ENCODE measurements at places on chromosomes 1 and 21.

- peaks cover 11% of the 10 kb centered on the region for H3K36me3 ChIP-seq
- peaks cover 8% of the 10 kb centered on the region for H3K27me3 ChIP-seq
- H3K4me1 ChIP-seq: peaks cover 30% of the 10 kb centered on the region
- no peak for DNase-seq
These were observed 20.2 kb downstream of the DHRS3 start for GRCh38 chr1:12597792-12598191.

- peak overlapping the region; percentile 93 for H3K27ac ChIP-seq
- no peak for DNase-seq
- H3K4me3 ChIP-seq: peak overlapping the region; percentile 95
These were observed 750 bp downstream of the NECAP2 start for GRCh38 chr1:16441282-16441665.

DNA sequence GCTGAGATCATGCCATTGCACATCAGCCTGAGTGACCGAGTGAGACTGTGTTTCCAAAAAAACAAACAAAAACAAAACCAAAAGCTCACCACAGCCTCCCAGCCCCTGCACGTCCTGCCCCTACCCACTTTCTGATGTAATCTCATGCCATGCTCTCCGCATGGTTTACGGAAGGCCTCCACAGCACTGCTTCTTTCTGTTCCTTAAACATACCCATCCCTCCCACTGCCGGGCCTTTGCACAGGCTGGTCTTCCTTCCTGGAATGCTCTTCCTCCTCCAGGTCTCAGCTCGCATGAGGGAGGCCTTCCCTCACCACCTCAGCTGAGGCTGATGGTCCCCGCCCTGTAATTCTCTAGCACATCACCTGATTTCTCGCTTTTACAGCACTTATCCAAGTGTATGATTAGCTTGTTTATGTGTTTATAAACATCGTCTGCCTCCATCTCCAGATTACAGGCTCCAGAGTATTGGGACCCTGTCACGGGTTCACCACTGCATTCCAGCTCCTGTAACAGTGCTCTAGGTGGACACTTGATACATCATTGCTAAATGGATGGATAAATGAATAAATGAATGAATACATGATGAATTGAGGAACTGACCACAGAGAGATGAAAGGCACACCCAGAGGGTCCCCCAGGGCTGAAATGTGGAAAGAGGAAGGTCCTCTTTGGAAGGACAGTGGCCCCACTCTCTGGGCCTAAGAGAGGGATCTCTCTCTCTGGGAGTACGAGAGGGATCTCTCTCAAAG is 22.1 kb downstream of the TCEA3 start:
- no peaks in the 10 kb centered on the region for H3K36me3 ChIP-seq
- H3K4me3 ChIP-seq: no peak overlapping the region
- H3K4me1 ChIP-seq: peaks cover 12% of the 10 kb centered on the region
- H3K27ac ChIP-seq: no peak overlapping the region
- no peak for DNase-seq

DNA sequence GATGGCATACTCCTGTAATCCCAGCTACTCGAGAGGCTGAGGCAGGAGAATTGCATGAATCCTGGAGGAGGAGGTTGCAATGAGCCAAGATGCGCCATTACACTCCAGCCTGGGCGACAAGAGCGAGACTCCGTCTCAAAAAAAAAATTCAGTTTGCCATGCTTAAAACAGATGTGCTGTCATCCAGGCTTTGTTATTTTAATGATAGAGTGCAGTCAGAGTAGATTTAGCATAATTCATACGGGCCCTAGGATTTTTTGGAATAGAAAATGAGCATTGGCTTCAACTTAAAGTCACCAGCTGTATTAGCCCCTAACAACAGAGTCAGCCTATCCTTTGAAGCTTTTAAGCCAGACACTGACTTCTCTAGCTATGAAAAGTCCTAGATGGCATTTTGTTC is 124.6 kb downstream of the RASAL2 start:
- no peaks in the 10 kb centered on the region for H3K4me1 ChIP-seq
- H3K27me3 ChIP-seq: no peaks in the 10 kb centered on the region
- no peak overlapping the region for H3K27ac ChIP-seq

GRCh38 chr1:29856340-29857114 is 620.2 kb downstream of the PTPRU start:
- DNase-seq: no peak
- no peaks in the 10 kb centered on the region for H3K36me3 ChIP-seq
- H3K4me3 ChIP-seq: no peak overlapping the region

DNA sequence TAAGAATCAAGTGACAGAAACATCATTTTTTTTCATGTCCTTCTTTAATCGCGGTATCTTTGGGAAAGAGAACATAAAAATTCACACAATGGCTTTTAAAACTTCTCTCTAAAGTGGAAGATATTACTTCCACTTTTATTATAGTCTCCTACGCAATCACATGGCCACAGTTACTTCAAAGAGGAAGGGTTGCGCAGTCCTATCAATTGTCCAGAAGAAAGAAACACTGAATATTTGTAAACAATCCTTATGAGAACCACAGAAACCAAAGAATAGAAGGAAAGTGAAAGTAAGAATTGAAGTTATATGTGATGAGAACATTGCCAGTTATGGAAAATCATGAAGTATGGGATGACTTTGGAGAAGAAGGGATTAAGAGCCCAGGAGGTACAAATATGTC is 32.6 kb downstream of the CFH start:
- H3K27ac ChIP-seq: no peak overlapping the region
- no peak for DNase-seq
- H3K36me3 ChIP-seq: no peaks in the 10 kb centered on the region
- H3K4me3 ChIP-seq: no peak overlapping the region
- no peaks in the 10 kb centered on the region for H3K27me3 ChIP-seq

GRCh38 chr1:57908147-57908890 is 484.5 kb upstream of the DAB1 start:
- DNase-seq: no peak
- no peak overlapping the region for H3K27ac ChIP-seq
- no peaks in the 10 kb centered on the region for H3K27me3 ChIP-seq
- no peaks in the 10 kb centered on the region for H3K36me3 ChIP-seq
- H3K4me3 ChIP-seq: no peak overlapping the region

GRCh38 chr1:70896224-70896623 is 151.4 kb downstream of the PTGER3 start:
- no peak overlapping the region for H3K4me3 ChIP-seq
- H3K27ac ChIP-seq: no peak overlapping the region
- H3K36me3 ChIP-seq: no peaks in the 10 kb centered on the region
- H3K27me3 ChIP-seq: no peaks in the 10 kb centered on the region

GRCh38 chr1:68812333-68812732 is 315.5 kb upstream of the DEPDC1 start:
- H3K4me3 ChIP-seq: no peak overlapping the region
- no peaks in the 10 kb centered on the region for H3K27me3 ChIP-seq

GRCh38 chr1:243420946-243421685 is 165.3 kb downstream of the SDCCAG8 start:
- H3K27ac ChIP-seq: peak overlapping the region; percentile 57
- H3K4me3 ChIP-seq: peak overlapping the region; percentile 61
- no peak for DNase-seq
- peaks cover 50% of the 10 kb centered on the region for H3K4me1 ChIP-seq

GRCh38 chr1:42176902-42177519 is 12.5 kb upstream of the GUCA2A start:
- DNase-seq: no peak
- H3K27me3 ChIP-seq: no peaks in the 10 kb centered on the region
- no peak overlapping the region for H3K27ac ChIP-seq
- H3K4me1 ChIP-seq: no peaks in the 10 kb centered on the region
- H3K4me3 ChIP-seq: no peak overlapping the region
- peaks cover 8% of the 10 kb centered on the region for H3K36me3 ChIP-seq

GRCh38 chr1:88052167-88052566 is 631.9 kb upstream of the PKN2 start:
- no peak overlapping the region for H3K27ac ChIP-seq
- no peaks in the 10 kb centered on the region for H3K36me3 ChIP-seq
- no peaks in the 10 kb centered on the region for H3K27me3 ChIP-seq
- H3K4me3 ChIP-seq: no peak overlapping the region
- no peaks in the 10 kb centered on the region for H3K4me1 ChIP-seq
- no peak for DNase-seq

DNA sequence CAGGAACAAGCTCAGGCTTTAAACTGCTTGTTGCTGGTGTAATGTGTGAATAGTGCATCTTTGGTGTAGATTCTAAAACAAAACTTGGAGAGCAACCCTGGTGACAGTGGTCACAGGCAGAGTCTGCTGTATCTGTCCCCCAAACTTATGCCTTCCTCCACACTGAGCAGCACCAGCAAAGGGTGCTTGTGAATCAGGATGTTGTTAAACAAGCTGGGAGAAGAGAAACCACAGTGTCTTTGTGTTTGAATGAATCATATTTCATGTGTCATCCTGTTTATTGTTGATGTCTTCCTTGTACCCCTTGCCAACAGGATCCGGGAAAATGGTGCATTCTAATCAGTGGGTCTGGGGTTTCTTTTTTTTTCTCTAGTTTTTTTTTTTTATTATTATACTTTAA is 91.9 kb upstream of the COG2 start:
- H3K4me1 ChIP-seq: peaks cover 5% of the 10 kb centered on the region
- no peak overlapping the region for H3K4me3 ChIP-seq
- peaks cover 4% of the 10 kb centered on the region for H3K27me3 ChIP-seq
- no peaks in the 10 kb centered on the region for H3K36me3 ChIP-seq
- DNase-seq: no peak

- H3K36me3 ChIP-seq: no peaks in the 10 kb centered on the region
- no peaks in the 10 kb centered on the region for H3K4me1 ChIP-seq
- no peak overlapping the region for H3K4me3 ChIP-seq
These were observed 7.0 kb upstream of the TRIM45 start for GRCh38 chr1:117128323-117129079.

- no peak overlapping the region for H3K27ac ChIP-seq
- H3K4me3 ChIP-seq: no peak overlapping the region
- no peak for DNase-seq
- H3K27me3 ChIP-seq: no peaks in the 10 kb centered on the region
These were observed 98.1 kb upstream of the GJB5 start for GRCh38 chr1:34656731-34657130.

DNA sequence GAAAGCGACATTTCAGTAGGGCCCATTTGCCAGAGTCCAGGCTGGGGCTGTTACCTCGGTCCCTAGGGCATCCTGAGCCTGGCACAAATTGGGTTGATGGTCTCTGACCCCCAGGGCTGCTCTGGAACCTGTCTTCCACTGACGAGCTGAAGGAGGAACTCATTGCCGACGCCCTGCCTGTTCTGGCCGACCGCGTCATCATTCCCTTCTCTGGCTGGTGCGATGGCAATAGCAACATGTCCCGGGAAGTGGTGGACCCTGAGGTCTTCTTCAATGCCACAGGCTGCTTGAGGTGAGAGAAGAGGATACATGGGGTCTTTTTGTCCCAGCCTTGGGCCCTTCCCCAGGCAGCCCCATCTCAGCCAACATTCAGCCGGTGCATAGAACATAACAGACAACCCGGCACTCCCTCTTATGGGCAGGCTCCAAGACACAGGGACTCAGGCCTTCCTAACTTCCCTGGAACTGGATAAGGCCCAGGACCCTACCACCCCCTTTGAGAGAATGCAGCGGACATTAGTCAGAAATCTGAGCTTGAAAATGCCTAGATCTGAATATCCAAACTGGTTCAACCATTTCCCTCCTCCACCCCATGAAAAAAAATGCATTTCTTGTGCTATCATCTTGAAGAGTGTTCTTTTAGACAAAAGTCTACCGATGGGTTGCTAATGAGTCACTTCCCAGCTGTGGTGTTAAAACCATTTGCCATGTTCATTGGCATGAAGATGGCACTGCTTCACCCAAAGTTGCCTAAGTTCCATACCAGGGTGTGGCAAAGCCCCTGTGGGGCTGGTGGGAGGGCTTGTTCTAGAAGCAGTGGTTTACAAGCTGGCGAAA is 35.4 kb downstream of the PKP1 start:
- H3K27ac ChIP-seq: no peak overlapping the region
- H3K36me3 ChIP-seq: no peaks in the 10 kb centered on the region
- DNase-seq: no peak

- H3K27me3 ChIP-seq: peaks cover 4% of the 10 kb centered on the region
- peak; percentile 86 for DNase-seq
- H3K4me3 ChIP-seq: peak within 1 kb of the TSS; percentile 93
- peaks cover 22% of the 10 kb centered on the region for H3K36me3 ChIP-seq
- H3K4me1 ChIP-seq: peaks cover 20% of the 10 kb centered on the region
These were observed at the start of gene GSTM1 for GRCh38 chr1:109687641-109688499. Gene GSTM1, plus strand, starts transcription at chr1:109687817. Its CDS starts 57 bp downstream, at chr1:109687874.

DNA sequence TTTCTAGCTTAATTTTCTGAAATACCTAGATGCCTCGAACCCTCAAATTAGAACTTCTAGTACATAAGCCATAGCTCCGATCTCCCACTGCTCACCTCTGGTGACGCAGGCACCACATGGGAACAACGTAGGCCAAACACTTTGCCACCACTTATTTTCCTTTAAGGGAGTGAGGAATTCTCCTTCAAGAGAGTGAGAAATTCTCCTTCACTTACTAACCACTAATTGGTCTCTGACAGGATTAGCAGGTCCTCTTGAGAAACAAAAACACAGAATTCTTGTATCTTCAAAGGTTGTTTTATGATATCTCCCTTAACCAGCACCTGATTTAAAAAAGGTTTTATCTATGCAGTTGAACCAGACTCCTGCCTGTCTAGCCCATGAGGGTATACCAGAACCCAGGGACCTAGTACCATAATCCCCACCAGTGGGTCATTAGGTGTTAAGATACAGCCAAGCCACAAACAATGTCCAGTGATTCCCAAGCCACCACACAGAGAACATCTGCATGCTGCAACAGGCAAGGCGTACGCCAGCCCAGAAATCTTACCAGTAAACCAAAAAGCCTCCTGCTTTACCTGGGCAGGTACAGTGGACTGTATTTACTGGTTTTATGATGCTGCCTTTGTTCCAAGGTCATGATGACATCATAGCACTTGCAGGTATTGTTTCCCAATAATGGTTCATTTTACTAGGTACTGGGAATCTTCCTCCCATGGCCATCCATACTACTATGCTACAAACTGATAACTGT is 20.3 kb upstream of the CXADR start:
- H3K36me3 ChIP-seq: no peaks in the 10 kb centered on the region
- H3K4me3 ChIP-seq: no peak overlapping the region
- peaks cover 32% of the 10 kb centered on the region for H3K4me1 ChIP-seq
- no peak for DNase-seq
- H3K27me3 ChIP-seq: peaks cover 15% of the 10 kb centered on the region

DNA sequence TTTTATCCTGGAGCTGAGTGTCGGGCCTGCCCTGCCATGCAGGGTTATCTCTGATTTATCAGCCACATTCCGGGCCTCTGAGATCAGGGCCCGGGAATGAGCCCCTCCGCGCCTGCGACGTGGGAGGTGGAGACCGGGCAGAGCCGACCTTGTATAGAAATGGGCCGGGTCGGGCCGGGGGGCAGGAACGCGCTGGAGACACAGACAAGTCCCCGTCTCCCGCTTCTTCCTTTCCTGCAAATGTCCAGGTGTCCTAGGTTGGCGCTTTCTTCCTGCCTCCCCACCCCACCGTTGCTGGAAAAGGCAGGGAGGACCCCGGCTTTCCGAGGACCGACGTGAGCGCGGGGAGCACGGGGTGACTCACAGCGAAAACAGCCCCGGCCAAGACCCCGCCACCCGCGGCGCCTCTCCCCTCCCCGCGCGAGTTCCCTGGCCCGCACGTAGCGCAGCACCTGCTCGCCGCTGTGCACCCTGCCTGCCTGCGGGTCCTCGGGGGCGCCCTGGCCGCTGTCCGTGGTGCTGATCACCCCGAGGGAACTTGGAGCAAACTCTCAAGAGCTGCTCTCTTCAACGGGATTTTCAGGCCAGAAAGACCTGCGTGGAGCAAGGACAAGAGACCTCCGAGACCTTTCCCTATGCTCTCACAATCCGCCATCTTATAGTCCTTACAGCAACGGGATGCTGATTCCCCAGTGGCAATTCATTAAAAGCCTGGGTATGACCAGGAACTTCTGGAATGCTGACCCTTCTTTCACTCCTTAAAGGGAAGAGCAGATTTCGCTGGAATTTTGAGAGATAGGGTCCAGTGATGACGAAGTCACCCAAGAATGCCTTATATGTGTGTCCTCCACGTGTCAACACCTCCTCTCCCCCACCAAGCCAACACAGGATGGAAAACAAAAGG is 475 bp upstream of the NPPB start:
- no peaks in the 10 kb centered on the region for H3K4me1 ChIP-seq
- H3K27ac ChIP-seq: no peak overlapping the region
- peaks cover 48% of the 10 kb centered on the region for H3K27me3 ChIP-seq
- peak; percentile 52 for DNase-seq

All from activated T-helper 1 cell treated with anti-CD3 and anti-CD28 coated beads, Interleukin-12 subunit alpha, Interleukin-12 subunit beta, Interleukin-2, Interleukin-4 antibody, amounts not matched to agents 30 ng/mL and 10 ng/mL and 1 ng/mL, durations not matched to agents 14 hours and 24 hours and 36 hours (primary cell).